ENCODE measurements at places on chromosomes 16 and 17.
A peak's percentile ranks its signal among the peaks of the same experiment; 100 is the strongest.

GRCh38 chr17:41810659-41811548 is 845 bp downstream of the P3H4 start:
- DNase-seq: no peak

- DNase-seq: peak; percentile 33
Observed at GRCh38 chr17:45857977-45858708, 13.5 kb downstream of the SPPL2C start.

DNA sequence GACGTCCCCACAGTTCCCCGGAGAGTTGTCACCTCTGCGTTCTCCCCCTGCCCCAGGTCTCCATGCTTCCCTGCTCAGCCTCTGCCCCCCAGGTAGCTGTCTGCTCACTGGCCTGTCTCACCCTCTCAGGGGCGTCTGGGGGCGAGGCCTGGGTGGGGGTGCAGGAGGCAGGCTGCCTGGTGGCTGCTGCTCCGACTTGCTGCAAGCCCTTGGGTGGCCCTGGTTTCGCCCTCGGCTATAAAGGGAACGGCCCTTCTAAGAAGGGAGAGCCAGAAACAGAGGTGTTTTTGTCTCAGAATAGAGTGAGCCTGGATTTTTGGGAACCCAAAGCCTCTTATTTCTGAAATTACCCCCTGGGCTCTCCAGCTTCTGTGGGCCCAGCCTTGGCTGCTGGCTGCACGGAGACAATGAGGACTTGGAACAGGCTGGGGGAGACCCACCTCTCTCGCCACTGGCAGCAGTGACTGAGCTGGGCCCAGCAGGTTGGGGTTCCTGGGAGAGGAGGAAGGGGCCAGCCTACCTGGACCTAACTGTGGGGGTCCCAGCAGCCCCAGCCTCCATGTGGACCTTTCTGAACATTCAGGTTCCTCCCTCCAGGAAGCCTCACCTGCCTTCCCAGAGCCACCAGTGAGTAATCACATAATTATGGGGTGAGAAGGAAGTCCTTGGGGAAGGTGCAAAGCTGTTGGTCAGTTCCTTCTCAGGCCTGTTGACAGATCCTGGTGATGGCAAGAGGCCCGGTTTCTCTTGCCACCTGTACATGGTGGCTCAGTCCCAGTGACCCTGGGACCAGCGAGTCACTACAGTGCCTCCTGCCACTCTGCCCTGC is 15.5 kb upstream of the SPNS2 start:
- peak; percentile 27 for DNase-seq

- no peak for DNase-seq
Observed at GRCh38 chr16:83853834-83854233, 45.1 kb upstream of the MLYCD start.

- no peak for DNase-seq
Observed at GRCh38 chr17:4519361-4519788, 20.7 kb downstream of the SPNS2 start.

- DNase-seq: no peak
Observed at GRCh38 chr17:43372273-43372911, 26.4 kb upstream of the ARL4D start.

DNA sequence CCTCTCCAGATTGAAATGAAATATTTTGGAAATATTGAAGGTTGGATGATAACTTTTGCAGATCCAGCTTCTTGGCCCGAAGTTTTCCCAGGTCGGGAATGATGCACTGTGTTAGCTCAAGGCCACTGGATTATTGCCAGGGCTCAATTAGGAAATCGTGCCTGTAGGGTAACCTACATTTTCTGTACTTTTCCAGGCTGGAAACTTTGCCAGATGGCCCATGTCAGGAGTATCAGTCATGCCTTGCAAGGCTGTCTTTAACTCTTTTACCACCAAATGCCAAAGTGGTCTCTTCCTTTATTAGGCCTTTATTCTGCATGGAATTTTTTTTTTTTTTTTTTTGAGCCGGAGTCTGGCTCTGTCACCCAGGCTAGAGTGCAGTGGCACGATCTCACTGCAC is 8.9 kb upstream of the SEC14L1 start:
- DNase-seq: peak; percentile 47
